ENCODE measurements at places on chromosomes 11 and 22.

DNA sequence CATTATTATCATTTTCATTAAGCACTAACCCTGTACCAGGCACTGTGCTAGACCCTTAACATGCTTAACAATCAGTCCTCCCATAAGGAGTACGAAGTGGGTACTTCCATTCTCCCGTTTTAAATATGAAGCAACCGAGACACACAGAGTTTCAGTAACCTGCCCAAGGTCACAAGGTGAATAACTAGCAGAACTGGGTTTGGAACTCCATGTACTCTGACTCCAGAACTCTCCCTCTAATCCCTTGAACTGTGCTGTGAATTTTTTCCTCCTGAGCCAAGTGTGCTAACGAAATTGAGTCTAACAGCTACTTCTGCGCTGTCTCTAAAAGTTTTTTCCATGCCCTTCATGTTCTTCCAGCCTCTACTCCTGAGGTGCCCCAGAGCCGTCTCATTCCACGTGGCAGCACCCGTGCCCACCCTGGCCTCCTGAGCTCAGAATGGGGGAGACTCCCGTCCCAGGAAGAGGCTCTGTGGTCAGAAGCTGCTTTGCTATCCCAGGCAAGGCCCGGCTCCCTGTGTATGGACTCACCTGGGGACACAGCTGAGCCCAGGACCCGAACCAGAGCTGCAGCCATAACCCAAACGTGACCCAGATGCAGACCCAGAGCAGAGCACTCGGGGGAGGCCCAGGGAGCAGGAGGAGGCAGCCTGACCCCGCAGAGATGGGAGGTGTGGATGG, 8.6 kb upstream of the TRIM29 start:
- no peak for DNase-seq

- DNase-seq, result no peak
Observed at GRCh38 chr11:44889266-44889665, 61.4 kb downstream of the TP53I11 start.

DNA sequence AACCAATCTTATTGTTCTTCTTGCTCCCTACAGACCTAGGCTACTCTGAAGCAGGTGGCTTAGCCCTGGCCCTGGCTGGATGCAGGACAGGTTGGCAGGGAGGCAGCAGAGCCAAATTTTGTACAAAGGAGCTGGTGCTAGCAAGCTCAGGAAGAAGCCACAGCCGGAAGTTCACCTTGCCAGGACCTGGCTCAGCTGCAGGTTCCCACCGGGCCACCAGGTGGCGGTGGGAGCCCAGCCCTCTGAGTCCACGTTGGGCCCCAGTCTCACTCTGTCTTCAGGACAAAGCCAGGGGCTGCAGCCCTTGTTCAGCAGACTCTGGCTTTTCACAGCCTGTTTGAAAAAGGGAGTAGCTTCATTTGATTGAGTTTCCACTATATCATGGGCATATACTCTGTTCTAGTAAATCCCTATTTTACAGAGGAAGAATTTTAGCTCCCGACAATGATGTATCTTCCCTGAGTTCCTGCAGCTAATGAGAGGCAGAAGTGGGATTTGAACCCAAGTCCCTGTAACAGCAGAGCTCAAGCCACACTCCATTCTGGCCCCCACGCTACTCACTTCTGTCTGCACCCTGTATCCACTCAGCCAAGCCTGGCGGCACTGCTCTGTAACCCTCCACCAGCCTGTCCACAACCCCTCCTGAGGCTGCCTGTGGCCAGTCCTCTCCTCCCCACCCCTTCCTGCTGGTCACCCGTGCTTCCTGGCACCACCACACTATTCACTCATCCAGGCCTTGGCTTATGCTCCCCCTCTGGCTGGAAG, 3.3 kb downstream of the TKFC start:
- peak; percentile 79 for DNase-seq

DNA sequence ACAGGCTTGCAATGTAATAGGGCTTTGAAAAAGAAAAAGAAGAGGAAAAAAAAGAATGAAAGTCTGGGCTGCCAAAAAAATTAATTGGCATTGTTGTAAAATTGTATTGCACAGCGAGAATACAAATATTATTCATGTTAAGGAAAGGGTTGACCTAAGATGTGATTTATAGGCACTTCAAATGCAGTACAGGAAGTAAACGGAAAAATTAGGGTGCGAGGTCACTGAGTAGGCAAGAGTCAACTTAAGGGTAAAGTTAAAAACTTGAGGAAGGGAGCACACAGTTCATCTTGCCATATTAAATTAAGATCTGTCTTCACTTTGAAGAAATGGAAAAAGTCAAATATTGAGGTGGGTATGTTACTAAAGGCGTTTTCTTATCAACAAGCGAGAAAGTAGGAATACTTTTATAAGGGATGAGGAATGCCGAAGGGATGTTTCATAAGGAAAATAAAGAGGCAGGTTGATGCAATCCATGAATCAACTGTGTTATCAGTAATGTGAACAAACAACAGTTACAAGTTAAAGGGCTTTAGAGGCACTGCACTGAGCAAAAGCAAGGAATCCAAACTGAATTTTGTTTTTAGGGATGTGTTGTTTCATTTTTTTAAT, 123.0 kb downstream of the WT1 start:
- DNase-seq, result no peak

DNA sequence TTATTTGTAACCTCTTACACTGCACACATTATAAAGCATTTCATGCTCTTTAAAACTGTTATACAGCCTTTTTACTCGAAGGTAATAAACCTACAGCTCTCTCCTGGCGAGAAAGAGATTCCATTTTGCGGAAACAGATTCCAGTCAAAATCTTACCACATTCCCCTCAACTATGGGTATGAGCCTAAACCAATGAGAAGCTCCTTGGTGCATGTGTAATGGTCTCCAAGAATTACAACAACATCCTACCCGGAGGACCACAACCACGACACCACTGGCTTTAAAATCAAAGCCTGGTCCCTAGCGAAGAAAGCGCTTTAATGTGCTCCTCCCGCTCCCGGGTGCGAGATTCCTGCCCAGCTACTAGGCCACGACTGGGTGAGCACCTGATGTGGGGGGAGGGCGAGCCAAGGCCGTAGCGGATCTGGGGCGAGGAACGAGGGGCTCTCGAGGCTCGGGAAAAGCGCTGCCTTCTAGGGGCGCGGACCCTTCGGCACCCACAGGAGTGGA, 821 bp downstream of the CELF1 start:
- peak; percentile 4 for DNase-seq

DNA sequence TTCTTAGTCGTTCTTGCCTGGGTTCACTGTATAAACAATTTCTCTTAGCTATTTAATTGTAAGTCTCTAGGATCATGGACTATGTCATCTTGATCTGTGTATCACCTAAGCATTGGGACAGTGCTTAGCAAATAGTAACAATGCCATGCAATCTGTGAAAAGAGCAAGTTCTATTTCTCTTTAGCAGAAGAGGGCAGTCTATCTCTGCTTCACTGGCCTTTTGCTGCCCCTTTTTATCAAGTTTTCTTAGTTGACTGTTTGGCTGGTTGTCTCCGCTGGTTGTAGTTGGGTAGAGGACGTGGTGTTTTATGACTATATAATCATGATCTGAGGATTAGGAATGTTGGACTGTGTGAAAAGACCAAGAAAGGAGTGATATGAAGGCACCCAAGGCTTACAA, 315.0 kb downstream of the JRKL start:
- no peak for DNase-seq

DNA sequence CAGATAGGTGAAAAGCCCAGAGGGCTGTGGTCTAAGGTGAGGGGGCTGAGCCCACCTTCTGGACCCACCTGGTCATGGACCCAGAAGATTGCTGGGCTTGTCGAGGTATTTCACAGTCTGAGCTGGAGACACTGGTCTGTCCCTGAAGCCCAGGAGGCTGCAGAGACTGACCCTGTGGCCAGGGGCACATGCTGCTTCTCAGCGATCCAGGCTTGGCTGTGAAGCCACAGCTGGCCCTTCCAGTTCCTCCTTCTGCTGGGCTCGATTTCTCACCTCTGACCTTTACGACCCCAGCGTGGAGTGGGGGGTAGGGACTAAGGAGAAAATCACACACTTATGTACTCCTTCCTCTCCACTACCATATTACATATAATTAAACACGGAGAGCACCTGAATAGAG, 88.5 kb downstream of the NECTIN1 start:
- no peak for DNase-seq

GRCh38 chr22:49663823-49664222, 163.8 kb downstream of the BRD1 start:
- no peak for DNase-seq

DNA sequence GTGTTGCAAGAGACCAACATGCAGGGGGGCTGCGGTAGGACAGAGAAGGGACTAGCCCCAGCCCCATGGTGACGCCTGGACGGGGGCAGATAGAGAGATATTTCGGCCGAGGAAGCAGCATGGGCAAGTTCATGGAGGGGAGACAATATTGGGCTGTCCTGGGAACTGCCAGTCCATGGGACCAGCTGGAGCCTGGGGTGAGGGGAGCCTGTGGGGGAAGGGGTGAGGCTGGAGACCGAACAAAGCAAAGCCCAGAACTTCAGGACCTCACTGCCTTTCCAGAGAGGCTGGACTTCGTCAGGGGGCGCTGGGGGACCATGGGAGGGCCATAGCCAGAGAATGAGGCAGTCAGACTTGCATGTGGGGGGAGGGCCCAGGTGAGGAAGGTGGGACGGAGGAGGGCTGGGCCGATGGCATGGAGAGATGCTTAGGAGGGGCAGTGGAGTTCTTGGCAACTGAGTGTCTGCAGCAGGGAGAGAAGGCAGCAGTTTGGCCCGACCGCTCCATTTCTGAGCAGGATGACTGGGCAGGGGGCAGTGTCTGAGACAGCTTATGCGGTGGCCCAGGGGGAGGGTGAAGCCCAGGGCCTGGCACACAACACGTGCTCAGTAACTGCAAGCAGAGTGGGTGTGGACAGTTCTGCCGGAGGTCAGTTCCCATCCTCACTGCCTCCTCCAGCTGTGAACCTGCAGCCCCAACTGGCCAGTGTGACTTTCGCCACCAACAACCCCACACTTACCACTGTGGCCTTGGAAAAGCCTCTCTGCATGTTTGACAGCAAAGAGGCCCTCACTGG, 712 bp downstream of the UPK3A start:
- no peak for DNase-seq

DNA sequence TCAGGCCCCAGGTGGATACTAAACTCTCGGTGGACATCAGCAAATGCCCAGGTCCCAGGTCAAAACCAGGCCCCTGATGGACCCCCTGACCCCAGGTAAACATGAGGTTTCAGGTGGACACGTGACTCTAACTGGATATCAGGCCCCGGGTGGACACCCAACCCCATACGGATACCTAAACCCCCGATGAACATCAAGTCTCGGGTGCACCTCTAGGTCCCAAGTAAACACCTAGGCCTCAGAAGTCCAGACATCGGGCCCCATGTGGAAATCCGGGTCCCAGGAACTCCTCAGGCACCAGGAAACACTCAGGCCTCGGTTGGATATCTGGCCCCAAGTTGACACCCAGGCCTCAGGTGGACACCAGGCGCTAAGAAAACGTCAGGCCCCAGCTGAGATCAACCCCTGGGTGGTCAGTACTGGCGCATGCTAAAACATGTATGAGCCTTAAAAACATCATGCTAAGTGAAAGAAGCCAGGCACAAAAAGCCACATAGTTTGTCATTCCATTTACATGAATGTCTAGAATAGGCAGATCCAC, 54.4 kb upstream of the SEPTIN5 start:
- DNase-seq, result no peak

DNA sequence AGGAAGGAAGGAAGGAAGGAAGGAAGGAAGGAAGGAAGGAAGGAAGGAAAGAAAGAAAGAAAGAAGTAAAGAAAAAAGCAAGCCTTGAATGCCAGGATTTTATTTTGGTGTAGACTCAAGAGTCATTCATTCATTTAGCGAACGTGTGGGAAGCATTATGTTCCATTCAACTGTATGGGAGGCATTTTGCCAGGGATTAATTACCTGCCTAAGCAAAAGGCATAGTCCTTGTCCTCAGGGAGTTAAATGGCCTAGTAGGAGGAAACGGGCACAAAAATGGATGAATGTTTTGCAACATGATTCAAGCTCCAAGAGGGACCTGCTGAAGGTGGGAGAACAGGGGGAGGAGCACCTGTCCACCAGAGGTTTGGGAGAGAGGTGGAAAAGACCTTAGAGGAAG, 16.2 kb upstream of the ZNRF3 start:
- no peak for DNase-seq

GRCh38 chr22:46578251-46578823, 40.9 kb upstream of the CELSR1 start:
- DNase-seq, result no peak

Data from activated T-cell treated with anti-CD3 and anti-CD28 coated beads for 24 hours (primary cell).